ENCODE measurements at places on chromosomes 7 and 10.

GRCh38 chr10:65993451-65993850 is 932.4 kb upstream of the LRRTM3 start:
- DNase-seq = no peak

- DNase-seq = no peak
These were observed 129.4 kb downstream of the KAT6B start for GRCh38 chr10:74955796-74956195.

DNA sequence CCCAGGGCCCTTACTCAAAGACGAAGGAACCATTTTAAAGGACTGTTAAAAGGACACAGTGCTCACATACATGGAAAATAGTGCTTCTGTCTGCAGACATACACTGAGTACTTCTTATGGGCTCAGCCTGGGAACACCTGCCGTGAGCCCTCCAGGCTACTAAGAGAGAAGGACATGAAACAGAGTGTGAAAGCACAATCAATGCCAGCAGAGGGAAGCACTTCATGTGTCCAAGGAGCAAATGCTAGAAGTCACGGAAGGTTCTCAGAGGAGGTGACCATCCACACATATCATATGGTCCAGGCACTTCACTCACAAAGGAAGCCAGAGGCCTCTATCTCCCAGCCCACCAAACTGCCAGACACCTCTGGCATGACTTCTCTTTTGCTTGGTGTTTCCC is 15.5 kb downstream of the ELMO1 start:
- no peak for DNase-seq

DNA sequence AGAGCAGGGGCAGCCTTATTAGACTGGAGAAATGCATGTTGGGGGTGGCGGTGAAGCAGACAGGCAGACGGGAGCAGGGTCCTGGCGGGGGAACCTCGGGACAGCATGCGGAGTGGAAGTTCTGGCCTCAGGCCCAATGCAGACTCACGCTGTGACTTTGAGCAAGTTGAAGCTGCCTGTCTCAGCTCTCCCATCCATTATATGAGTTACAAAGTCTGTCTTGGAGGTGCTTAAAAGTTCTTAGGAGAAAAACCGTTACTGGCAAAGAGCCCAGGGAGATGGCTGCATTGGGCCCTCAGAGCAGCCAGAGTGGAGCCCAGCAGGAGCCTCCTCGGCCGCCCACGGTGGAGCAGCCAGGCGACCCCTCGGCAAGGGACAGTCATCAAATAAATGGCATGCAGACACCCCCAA is 509.5 kb downstream of the PLXNA4 start:
- no peak for DNase-seq

GRCh38 chr10:10462151-10462941 is 555.3 kb upstream of the CELF2 start:
- no peak for DNase-seq

DNA sequence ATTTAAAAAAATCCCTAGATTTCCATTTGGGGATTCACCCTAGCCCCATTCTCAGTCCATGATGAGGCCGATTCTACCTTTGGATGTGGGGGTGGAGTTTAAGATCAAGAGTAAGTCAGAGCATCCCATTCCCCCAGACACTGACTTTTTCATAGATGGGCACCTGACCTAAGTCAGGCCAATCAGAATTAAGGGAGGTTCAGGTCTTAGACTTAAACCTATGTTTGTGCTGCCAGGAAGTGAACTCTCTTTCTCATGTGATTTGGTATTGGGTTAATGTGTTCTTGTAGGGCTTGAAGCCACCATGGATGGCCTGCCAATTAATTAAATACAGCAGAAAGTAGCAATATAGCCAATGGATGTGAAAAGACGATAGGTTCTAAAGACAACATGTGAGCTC is 30.1 kb downstream of the HOXA1 start:
- DNase-seq = no peak

GRCh38 chr10:124551755-124552154 is 90.1 kb downstream of the LHPP start:
- DNase-seq = no peak

GRCh38 chr10:1203216-1203615 is 147.0 kb downstream of the WDR37 start:
- DNase-seq = no peak

DNA sequence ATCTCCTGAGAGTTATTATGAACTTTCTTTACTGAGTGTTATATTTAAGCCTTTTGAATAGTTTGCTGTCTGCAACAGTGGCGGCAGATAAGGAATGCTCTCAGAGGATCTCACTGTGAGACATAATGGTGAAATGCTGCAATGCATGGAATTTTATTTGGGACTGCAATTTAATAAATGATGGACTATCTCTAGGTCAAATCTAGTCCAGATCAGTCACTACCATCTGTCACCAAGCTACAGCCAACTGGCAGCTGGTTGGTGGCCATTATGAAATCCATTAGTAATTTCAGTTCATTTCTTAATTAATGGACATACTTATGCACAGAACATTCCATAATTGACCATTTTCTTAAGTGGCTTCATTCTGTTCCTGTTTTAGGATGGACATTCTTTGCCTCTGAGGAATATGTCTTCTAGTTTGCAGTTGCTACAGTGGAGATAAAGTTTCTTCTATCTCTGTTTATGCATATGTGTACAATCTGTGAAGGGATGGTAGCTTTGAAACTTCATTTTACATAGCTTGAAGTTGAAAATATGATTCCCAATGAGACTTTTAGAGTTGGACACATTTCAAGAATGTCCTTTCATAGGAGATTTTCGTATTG is 586.6 kb downstream of the SUGCT start:
- no peak for DNase-seq

- DNase-seq = no peak
These were observed 1.1 kb upstream of the HSPA12A start for GRCh38 chr10:116743266-116744064.

DNA sequence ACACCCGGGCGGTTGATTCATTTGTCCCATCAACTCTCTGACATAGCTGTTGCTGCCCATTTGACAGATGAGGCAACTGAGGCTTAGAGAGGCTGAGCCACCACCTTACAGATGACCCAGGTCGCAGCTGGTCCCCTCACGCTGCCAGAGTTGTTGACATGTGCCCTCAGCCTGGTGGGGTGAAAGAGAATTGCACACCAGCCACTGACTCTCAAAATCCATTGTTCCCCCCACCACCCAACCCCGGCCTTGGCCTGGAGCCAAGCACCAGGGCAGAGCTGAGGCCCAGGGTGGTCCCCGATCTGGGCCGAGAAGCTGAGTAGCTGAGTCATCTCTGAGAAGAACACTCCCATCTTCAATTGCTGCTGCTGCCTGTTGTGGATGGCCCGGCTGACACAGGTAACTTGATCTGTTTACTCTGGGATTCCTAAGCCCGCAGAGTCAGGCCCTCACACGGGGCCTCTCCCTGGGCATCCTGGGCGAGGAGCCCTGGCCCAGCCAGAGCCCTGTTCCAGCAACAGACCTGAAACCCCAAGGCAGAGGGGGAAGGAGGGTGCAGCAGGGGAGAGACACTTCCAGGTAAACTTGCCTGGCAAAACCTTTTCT is 27.5 kb downstream of the PVRIG start:
- no peak for DNase-seq

DNA sequence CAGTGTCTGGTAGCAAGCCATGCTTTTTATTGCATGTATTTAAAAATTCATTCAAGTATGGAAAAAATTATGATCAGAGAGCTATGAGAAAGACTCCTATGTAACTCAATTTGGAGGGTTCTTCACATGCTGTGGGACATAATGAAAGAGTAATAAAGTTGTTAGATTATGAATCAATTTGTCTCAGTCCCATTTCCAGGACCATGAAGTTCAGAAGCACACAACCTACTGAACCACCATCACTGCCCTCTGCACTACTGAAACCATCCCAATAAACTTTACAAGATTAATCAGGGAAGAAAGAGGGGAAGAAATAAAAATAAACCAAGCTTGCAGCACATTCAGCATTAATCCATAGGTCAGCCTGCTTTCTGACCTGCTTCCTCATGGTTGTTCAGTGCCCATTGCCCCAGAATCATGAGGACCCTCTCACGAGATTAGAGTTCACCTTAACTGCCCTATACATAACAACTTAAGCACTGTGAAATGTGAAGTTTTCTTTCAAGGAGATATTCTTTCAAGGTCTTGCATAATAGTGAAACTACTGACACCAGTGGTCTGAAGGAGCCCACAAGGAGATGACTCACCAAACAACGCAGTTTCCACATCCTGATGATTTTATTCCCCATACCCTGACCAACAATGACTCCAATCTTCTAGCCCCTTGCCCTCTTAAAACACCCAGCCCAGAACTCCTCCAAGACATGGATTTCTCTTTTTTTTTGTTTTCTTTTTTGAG is 171.5 kb upstream of the ADCY1 start:
- no peak for DNase-seq

DNA sequence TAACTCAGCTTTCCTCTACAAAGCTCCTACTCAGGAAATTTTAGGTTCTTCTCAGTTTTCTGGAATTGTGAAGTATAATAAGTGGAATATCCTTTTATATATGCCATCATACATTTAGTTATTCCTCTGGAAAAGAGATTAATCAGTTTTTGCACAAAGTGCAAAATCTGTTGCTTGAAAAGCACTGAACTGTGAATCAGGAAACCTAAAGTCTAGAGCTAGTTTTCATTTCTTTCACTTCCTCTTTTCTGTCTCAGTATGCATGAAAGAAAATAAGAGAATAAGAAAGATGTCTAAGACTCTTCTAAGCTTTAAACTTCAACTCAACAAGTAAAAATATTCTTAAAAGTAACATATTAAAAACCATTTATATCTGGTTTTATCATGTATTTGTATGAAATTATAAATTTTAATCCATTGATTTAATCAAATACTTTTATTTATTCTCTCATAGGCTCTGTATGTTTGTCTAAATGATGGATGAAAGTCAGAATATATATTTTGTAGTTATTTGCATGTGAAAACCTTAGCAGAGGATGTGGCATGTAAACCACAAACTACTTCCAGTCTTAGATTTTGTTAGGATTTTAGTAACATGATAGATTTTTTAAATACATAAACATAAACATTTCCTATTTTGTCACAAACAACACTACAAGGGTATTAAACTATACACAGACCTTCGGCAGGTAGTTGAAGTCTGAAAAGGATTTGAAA is 1073.0 kb downstream of the XPNPEP1 start:
- DNase-seq = no peak

GRCh38 chr10:58568428-58568935 is 55.8 kb downstream of the BICC1 start:
- DNase-seq = no peak

DNA sequence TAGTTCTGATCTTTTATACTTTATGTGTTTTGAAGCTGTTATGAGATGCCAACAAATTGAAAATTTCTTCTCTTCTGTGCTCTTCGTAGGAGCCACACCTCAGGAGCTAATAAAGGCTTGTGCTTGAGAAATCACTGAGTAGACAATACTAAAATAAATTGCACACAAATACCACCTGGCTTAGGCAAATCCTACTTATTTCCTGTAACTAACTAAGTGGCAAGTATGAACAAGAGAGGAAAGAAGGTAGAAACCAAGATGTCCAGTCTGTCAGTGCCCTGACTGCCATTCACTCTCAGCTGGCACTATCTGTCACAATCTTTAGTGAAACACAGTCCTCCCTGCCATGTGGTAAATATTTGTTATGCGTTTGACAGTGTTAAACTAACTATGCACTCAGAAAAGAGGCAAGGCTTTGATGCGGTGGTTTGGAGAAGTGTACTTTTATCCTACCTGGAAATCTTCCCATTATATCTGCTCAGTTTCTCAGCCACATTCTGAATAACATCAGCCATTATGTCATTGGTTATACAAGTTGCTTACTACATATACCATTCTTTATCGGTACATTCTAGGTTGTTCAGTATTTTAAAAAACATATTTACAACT is 293.4 kb upstream of the VWC2 start:
- no peak for DNase-seq

DNA sequence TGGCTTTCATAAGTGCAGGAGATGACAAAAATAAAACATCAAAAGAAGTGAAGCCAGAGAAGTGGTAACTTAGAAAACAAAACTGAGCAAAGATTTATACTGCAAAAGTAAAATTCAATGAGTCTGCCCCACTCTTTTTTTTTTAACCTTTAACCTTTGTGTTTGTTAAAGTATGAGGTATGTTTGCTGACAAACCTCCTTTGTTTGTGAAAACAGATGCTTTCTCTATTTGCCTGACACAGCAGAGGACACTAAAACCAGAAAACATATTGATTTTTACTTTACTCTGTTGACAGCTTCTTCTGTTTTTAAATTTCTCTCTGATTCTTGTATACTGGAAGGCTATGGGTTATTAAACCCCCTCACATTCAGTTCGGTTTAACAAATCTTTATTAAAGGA is 57.6 kb downstream of the SGMS1 start:
- DNase-seq = no peak

GRCh38 chr7:27603813-27604212 is 58.9 kb downstream of the HIBADH start:
- no peak for DNase-seq

- DNase-seq = no peak
These were observed 169.1 kb upstream of the PPP1R3A start for GRCh38 chr7:114087653-114088469.

- DNase-seq = no peak
These were observed 33.1 kb downstream of the CAV1 start for GRCh38 chr7:116557901-116558300.

DNA sequence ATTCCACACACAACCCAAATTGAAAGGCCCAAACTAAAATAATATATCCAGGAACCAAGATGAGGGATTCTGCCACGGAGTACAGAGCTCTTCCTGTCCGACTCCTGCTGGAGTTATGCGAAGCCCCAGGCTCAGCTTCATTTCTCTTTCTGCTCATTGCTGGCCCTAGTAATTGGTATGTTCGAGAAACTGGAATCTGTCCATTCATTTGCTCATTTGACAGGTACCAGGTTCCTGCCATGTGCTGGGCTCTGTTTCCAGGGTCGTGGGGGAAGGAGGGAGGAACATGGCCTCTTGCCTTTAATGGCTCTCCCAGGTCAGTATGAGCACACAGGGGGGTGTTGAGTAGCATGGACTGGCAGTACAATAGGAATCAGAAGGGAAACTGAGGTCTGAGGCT is 179.2 kb upstream of the SHH start:
- no peak for DNase-seq

DNA sequence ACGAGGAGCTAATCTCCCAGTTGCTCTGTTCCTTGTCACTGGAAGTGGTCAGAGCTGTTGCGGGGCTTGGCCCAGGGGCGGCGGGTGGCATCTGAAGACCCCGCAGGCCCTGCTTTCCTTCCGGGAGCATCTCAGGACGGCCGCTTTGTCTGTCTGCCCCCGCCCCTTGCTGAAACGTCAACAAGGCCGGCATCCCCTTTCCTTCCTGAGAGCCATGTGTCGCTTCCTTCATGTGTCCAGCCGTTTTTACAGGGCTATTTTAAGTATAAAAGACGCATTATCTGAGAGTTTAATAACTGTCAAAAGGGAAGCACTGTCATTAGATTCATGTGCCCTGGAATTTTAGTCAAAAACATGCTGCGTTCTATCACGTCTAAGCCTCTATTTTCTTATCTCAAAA is 110.4 kb downstream of the CUX1 start:
- DNase-seq = no peak

DNA sequence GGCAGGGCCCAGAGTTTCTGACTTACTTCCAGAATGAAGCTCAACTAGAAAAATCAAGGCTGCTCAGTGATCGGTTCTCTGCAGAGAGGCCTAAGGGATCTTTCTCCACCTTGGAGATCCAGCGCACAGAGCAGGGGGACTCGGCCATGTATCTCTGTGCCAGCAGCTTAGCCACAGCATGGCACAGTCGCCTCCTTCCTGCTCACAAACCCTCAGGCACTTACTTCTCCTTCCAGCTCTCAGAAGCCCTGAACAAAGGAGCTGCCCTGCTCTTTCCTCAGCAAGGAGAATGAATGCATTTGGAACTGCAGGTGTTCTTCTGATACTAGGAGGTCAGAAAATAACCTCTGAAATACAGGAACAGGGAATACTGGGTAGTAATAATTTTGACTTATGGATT is 219.7 kb upstream of the PRSS1 start:
- DNase-seq = no peak

- DNase-seq = no peak
These were observed 326.5 kb downstream of the GATA3 start for GRCh38 chr10:8380833-8381496.

Measured in activated naive CD4-positive, alpha-beta T cell (primary cell).